HFFc6 (cell line): ENCODE measurements at places on chromosomes 4 and X. TPM values are rescaled to one million over a fixed set of nuclear protein-coding genes. Genes with fewer than 3 reads are reported as not detected.
A peak's percentile ranks its signal among the peaks of the same experiment; 100 is the strongest.

DNA sequence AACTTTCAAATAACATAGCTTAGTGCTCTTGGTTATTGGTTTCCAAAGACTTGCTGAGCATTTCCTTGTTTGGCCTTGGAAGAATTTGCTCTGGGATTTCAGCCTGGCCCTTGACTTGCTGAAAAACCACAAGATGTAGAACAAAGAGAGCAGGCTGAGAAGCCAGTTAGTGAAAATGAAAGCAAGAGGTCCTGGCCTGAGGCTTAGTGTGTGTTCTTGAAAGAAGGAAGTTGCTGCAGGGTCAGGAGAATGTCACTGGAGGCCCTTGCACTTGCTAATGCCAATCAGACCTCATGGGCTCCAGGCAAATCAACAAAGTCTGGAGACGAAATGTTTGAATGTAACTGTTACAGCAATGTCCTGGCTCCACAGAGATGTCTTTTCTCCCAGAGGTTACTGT is 79.4 kb downstream of the SYNPO2 start:
- peak; percentile 64 for DNase-seq

DNA sequence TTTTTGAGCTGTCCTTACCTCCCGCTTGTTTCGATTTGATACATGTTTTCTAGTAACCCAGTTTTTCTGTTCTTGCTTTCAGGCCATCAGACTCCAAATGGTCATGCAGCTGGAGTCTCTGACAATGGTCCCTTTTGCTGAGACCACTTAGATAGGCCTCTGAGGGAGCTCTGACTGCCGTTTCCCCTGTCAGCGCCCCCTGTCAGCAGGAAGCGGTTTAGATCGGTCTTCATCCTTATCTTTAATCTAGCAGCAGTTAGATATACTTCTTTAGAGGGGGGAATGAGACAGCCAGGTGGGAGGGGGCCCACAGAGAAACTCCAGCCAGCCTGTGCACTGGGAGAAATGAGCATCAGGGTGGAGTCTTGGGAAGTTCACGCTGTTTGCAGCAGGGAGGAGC is 457.9 kb downstream of the GPAT3 start:
- DNase-seq = no peak

The WDR17 gene
- total RNA-seq = not detected in 3 replicates

- DNase-seq = no peak
Measured at GRCh38 chr4:29538889-29539646, 1181.1 kb upstream of the PCDH7 start.

The H2BW1 gene
- not detected in 3 replicates for total RNA-seq

DNA sequence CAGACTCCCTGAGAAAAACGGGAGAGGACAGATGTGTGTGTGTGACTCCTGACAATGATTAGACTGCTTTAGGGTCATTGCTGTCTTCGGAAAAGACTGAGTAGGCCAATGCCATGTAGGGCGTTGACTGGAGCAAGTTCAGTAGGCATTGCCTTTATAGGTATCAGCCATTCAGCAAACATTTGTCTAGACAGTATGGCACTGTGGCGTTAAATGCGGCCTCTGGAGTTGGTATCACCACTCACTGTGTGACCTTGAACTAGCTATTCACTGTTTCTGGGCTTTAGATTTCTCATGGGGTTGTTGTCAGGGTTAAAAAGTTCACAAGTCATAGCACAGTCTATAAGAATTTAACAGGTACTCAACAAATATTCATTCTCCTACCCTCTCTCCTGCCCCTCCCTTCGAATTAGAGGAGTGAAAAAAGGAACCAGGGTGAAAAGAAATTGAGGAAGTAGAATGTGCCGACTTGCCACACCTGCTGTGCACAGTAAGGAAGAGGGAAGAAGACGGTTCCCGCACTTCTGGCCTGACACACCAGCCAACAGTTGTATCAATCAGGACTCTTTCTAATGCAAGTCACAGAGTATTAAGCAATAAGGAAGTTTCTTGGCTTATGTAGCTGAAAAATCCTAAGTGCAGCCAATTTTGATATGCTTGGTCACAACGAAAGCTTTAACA is 83.2 kb upstream of the PLAC8 start:
- no peak for DNase-seq

- peak; percentile 91 for DNase-seq
Measured at GRCh38 chrX:154368630-154369448, 5.6 kb downstream of the FLNA start.

GRCh38 chr4:101287324-101287723 is 60.0 kb downstream of the PPP3CA start:
- no peak for DNase-seq

DNA sequence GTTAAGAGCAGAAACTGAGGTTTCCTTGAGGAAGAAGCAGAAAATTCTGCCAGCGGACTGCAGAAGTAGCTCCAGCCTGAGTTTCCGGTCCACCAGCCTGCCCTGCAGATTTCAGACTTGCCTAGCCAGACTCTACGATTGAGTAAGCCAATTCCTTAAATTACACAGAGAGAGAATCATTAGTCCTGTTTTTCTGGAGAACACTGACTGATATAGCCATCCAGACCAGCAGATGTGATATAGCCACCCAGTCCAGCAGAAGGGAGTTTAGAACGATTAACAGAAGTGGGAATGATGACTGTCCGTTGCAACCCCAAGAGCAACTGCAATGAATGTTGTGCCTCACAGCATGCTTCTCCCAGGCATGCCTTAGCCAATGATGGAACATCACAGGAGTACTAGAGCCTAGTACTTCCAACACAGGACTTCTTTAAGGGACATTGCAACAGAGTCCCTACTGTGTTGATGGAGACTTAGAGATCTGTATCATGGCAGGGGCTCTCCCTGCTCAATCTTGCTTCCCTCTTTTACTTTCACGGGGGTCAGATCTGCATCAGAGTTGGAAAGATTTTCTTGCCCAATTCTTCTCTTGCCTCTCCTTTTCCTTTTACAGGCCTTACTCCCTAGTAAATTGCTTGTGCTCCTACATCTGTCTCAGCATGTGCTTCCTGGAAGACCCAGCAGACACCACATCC is 264.6 kb upstream of the CLNK start:
- no peak for DNase-seq

GRCh38 chr4:124591637-124592036 is 120.9 kb downstream of the ANKRD50 start:
- no peak for DNase-seq
